ENCODE measurements at places on chromosomes 1 and 21.

DNA sequence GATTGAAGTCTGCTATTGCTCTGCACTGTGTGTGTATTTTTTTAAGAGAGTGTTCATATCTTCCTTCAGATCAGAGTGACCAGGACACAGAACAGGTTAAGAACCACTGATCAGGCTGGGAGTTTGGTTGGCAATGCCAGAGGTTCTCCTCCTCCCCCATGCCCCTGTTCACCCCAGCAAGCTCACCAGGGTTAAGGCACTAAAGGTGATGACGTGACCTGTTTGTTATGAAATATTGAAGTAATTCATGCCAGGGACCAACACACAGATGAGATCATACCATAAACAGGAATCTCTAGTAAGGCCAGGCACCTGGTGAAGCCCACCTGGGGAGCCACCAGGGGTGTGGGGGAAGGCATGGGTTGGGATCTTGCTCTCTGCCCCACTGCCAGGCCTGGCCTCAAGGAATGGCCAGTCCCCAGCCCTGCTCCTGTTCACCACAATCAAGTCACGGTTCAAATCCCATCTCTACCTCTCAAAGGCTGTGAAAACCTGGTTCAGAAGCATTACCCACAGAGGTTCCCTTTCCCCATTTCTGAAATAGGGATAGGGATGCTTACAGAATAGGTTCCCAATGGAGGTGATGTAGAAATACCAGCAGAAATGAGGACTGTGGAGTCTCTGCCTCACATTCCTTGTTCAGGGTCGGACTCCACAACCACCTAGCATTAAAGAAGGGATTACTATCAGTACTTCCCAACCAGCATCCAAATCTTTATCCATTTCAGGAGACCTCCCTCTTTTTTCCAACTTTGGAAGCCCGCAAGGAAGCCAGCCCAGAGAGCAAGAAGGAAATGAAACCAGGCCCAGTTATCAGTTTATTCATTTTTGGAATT is 2.4 kb downstream of the ID3 start:
- H3K27me3 ChIP-seq: peaks cover 62% of the 10 kb centered on the region
- H3K4me3 ChIP-seq: peak overlapping the region; percentile 92
- peak overlapping the region; percentile 92 for H3K27ac ChIP-seq
- H3K4me1 ChIP-seq: peaks cover 68% of the 10 kb centered on the region

GRCh38 chr1:98331243-98331642 is 330.3 kb upstream of the SNX7 start:
- no peak overlapping the region for H3K4me3 ChIP-seq
- H3K36me3 ChIP-seq: no peaks in the 10 kb centered on the region
- H3K27me3 ChIP-seq: no peaks in the 10 kb centered on the region

DNA sequence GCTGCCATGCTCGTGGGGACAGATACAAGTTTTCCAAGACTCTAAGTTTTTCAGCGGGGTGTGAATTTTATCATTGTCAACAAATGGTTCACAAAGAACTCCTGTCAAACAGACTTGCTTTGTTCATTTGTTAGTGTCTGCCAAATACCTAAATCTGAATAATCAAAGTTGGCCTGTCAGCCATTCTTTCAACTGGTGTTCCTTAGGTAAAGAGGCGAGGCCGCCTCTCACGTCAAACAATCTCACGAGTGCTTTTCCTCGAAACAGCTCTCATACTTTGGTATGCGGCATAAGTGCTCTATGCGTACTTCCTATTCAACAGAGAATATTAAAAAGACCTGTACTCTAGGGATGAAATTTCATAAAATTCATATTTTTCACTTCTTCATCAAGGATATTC is 51.4 kb upstream of the KANK4 start:
- no peak for DNase-seq
- no peaks in the 10 kb centered on the region for H3K36me3 ChIP-seq
- H3K27ac ChIP-seq: no peak overlapping the region

DNA sequence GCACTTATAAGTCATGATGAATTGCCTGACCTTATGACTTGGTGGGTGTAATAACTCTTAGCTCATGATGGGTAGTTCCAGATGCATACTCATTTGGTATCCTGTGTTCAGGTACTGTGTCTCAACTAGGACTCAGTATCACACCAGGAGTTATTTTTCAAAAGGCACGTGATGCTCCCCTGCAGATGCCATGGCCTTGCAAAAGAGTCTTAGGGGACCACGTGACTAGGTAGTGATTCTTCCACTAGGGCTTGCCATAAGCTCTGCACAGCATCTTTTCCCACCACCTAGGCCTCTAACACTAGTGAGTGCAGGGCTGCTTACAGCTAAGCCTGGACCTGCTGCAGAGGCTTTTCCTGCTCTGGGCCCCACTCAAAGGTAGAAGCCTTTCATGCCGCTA is 3.9 kb upstream of the FCAMR start:
- peaks cover 31% of the 10 kb centered on the region for H3K27me3 ChIP-seq
- H3K27ac ChIP-seq: no peak overlapping the region
- H3K36me3 ChIP-seq: no peaks in the 10 kb centered on the region
- DNase-seq: no peak

- peaks cover 6% of the 10 kb centered on the region for H3K36me3 ChIP-seq
- peaks cover 10% of the 10 kb centered on the region for H3K4me1 ChIP-seq
- H3K4me3 ChIP-seq: no peak within 1 kb of the TSS
Measured at GRCh38 chr1:173635116-173635515, at the start of gene TEX50. Gene TEX50, plus strand, starts transcription at chr1:173635338. Its CDS starts 184 bp downstream, at chr1:173635522.

GRCh38 chr1:184504040-184504954 is 117.5 kb downstream of the C1orf21 start:
- H3K27me3 ChIP-seq: no peaks in the 10 kb centered on the region
- H3K4me3 ChIP-seq: no peak overlapping the region
- H3K27ac ChIP-seq: peak overlapping the region; percentile 12
- H3K4me1 ChIP-seq: peaks cover 28% of the 10 kb centered on the region
- H3K36me3 ChIP-seq: no peaks in the 10 kb centered on the region
- no peak for DNase-seq

- no peaks in the 10 kb centered on the region for H3K27me3 ChIP-seq
- no peak overlapping the region for H3K4me3 ChIP-seq
- H3K4me1 ChIP-seq: peaks cover 15% of the 10 kb centered on the region
- DNase-seq: no peak
- H3K27ac ChIP-seq: no peak overlapping the region
Measured at GRCh38 chr1:24961334-24961733, 31.3 kb upstream of the RUNX3 start.

DNA sequence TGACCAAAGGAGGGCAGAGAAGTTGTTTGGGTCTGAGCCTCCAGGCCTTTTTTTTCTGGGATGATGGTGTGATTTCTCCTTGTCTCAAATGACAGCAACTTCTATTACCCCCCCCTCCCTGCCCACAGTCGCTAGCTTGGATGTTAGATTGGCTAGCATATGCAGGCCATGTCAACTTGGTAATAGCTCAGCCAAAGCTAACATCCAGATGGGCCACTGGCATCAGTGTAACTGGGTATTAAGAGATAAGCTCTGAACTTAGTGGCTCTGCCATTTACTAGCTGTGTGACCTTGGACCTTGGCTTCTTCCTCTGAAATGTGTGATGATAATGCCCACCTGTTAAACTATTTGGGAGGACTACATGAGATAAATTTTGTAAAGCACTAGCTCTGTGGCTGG is 86.9 kb upstream of the TSPAN2 start:
- no peak for DNase-seq
- H3K36me3 ChIP-seq: no peaks in the 10 kb centered on the region
- H3K4me1 ChIP-seq: no peaks in the 10 kb centered on the region
- H3K27me3 ChIP-seq: no peaks in the 10 kb centered on the region
- H3K27ac ChIP-seq: no peak overlapping the region
- no peak overlapping the region for H3K4me3 ChIP-seq

GRCh38 chr1:236502972-236503639 is 20.7 kb upstream of the LGALS8 start:
- H3K27me3 ChIP-seq: no peaks in the 10 kb centered on the region
- H3K27ac ChIP-seq: peak overlapping the region; percentile 95
- H3K4me3 ChIP-seq: peak overlapping the region; percentile 81
- no peaks in the 10 kb centered on the region for H3K36me3 ChIP-seq

- H3K4me3 ChIP-seq: no peak overlapping the region
- H3K36me3 ChIP-seq: no peaks in the 10 kb centered on the region
- H3K27me3 ChIP-seq: no peaks in the 10 kb centered on the region
- no peak for DNase-seq
- no peak overlapping the region for H3K27ac ChIP-seq
- H3K4me1 ChIP-seq: peaks cover 6% of the 10 kb centered on the region
Measured at GRCh38 chr1:243950166-243950565, 100.1 kb upstream of the AKT3 start.

- H3K4me1 ChIP-seq: peaks cover 19% of the 10 kb centered on the region
- H3K36me3 ChIP-seq: no peaks in the 10 kb centered on the region
- H3K27me3 ChIP-seq: peaks cover 13% of the 10 kb centered on the region
- no peak for DNase-seq
- H3K27ac ChIP-seq: no peak overlapping the region
Measured at GRCh38 chr21:42310411-42311001, 4.7 kb downstream of the TFF3 start.

DNA sequence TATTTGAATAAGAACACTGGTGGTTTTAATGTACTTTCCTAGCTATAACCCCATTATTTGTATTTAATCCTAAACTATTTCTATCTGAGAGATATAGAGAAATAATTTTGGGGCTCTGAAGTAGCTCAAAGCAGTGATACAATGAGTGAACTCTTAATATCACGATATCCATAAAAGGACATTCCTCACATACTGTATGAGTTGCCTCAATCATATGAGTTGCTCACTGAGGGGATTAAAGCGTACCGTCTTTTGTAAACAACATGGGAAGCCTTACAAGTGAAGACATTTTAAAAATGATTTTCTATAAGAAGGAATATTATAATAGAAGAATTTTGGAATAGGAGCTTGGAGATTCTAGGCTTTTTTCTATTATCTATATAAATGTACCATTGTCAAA is 21.5 kb downstream of the BRINP3 start:
- no peak overlapping the region for H3K27ac ChIP-seq
- no peaks in the 10 kb centered on the region for H3K4me1 ChIP-seq

DNA sequence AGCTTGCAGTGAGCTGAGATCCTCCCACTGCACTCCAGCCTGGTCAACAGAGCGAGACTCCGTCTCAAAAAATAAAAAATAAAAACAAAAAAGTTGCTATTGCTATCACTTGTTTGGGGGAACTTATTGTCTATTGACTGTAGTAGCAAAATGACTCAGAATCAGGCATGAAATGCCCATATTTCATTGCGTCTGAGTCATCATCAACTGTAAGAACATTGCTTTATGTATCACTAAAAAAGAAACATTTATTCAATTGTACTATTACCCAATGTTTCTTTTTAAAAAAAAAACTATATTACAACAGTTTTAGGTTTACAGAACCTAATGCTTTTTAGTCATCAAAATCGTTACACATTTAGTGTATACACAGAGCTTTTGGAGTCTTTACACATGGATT is 91.0 kb upstream of the FMN2 start:
- no peak overlapping the region for H3K27ac ChIP-seq
- H3K27me3 ChIP-seq: peaks cover 59% of the 10 kb centered on the region
- no peak overlapping the region for H3K4me3 ChIP-seq
- no peak for DNase-seq

- no peaks in the 10 kb centered on the region for H3K4me1 ChIP-seq
- no peak for DNase-seq
- H3K27ac ChIP-seq: no peak overlapping the region
- no peaks in the 10 kb centered on the region for H3K27me3 ChIP-seq
- no peak overlapping the region for H3K4me3 ChIP-seq
Measured at GRCh38 chr1:211632808-211633523, 42.5 kb downstream of the NEK2 start.

GRCh38 chr1:75964760-75965408 is 32.7 kb upstream of the ASB17 start:
- DNase-seq: no peak
- no peaks in the 10 kb centered on the region for H3K27me3 ChIP-seq
- H3K27ac ChIP-seq: no peak overlapping the region
- H3K4me3 ChIP-seq: no peak overlapping the region
- H3K36me3 ChIP-seq: no peaks in the 10 kb centered on the region
- no peaks in the 10 kb centered on the region for H3K4me1 ChIP-seq

DNA sequence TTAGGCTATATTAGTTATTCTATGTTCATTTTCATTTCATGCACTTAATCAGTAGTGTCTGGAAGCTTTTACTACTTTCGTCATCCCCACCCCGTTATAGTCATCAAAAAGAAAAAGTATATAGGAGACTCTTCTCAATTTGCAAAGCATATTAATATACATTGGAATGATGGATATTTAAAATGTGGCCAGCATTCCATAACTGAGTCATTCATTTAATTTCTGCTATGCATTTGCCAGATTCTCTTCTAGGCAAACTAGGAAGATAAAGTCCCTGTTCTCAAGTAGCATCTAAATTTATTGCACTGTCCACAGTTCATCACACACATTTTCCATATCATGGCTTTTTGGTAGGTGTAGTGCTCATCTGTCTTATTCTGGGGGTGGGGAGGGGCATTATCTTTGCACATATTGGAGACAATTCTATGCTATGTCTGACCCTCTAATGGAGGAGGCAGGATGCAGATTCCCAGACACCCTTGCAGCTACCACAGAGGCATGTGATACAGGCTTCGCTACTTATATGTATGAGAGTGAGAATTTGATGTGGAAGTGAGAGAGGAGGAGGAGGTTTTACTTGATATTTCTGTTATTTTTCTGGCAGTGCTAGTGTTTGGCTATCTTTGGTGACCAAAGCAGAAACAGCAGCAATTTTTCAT is 125.8 kb downstream of the CTH start:
- H3K4me3 ChIP-seq: no peak overlapping the region
- no peaks in the 10 kb centered on the region for H3K36me3 ChIP-seq
- peaks cover 15% of the 10 kb centered on the region for H3K27me3 ChIP-seq
- no peak for DNase-seq

DNA sequence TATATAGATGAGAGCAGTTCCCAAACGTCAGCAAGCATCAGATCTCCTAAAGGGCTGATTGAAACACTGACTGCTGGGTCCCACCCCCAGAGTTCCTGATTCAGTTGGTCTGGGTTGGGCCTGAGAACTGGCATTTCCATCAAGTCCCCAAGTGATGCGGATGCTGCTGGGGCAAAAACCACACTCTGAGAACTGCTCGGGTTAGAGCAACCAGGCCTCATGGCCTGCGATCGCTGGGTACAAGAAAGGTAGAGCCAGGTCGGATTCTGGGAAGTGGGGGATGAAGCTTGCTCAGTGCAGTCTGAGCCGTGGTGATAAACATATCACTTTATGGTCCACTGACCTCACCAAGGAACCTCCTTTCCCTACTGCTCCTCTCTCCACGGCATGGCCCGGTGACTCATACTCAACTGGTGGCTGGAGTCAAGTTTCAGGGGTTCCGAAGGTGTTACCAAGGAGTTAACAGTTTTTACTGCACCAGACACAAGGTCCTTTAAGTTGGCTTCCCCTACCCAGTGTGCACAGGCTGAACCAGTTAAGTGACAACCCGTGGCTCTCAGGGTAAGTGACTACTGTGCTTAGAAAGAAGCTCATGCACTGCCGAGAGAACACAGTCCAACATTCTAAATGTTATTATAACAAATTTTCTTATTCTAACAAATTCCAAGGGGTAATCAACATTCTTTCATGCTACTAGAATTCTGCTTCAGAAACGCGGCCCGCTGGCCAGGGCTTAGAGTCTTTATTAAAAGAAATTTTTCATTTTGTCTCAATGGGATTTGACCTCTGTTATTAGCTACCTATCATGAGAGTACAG is 153.5 kb downstream of the TGFBR3 start:
- no peaks in the 10 kb centered on the region for H3K27me3 ChIP-seq
- peak overlapping the region; percentile 20 for H3K27ac ChIP-seq
- H3K4me1 ChIP-seq: peaks cover 24% of the 10 kb centered on the region
- DNase-seq: no peak
- no peak overlapping the region for H3K4me3 ChIP-seq

- no peak overlapping the region for H3K27ac ChIP-seq
- H3K4me3 ChIP-seq: no peak overlapping the region
- no peaks in the 10 kb centered on the region for H3K27me3 ChIP-seq
- no peaks in the 10 kb centered on the region for H3K4me1 ChIP-seq
- DNase-seq: no peak
Measured at GRCh38 chr1:193030280-193030679, 28.9 kb downstream of the UCHL5 start.

Data from neural crest cell (in vitro differentiated cells).